Dorsolateral prefrontal cortex (tissue), 122 donors: ENCODE measurements at places on chromosomes 12 and 14. TPM values are rescaled to one million over a fixed set of nuclear protein-coding genes. Genes with fewer than 3 reads are reported as not detected.

GRCh38 chr14:35303149-35303935 is 11.2 kb downstream of the PSMA6 start:
- DNase-seq = no peak

- DNase-seq = no peak
Measured at GRCh38 chr12:114445401-114446323, 39.7 kb upstream of the TBX5 start.

DNA sequence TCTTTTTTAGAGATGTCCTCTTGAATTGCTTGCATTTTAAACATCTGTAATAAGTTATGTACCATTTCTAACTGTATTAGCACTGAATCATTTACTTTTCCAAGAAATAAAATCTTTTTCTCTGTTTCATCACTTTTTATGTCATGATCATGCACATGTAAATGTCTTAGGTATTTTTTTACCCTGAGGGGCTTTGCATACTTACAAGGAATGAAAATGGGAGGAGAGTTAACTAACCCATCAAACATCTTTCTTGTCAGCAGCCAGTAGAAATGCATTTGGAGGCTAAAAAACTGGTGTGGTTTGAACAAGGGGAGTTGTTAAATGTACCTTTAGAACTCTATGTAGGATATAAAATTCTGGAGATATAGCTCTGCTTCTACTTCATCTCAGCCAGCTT is 1080.3 kb downstream of the GALC start:
- DNase-seq = no peak

DNA sequence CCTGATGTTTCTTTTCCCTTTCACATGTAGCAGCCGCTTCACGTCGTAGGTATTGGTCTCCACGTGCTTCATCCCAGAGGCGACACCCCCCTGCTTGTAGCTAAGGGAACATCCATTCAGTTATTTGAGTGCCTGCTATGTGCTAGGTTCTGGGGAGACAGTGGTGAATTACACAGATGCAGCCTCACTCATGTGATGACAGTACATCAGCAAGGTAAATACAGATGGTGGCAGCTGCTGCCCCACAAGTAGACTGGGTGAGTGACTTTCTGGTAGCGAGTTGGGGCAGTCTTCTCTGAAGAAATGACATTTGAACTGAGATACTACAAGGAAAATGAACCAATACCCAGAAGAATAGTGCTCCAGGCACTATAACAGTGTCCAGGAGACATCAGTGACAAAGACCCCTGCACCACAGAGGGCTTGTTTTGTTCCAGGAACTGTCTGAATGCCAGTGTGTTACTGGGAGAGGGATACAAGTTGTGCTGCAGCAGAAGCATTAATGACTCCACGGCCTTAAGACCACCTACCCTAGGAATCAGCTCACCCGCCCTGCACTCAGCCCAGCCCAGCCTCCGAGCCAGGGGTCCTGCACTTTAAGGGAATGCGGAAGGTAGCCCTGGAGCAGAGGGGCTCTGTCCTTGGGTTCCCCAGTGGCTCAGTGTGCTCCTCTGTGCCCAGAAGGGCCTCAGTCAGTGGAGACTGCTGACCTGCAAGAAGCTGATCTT is 7.3 kb downstream of the AVIL start:
- DNase-seq = no peak

AQP6 gene
- 2.6 TPM for total RNA-seq
